Bronchial smooth muscle cell (primary cell): ENCODE measurements at places on chromosomes 2 and 18. TPM values are rescaled to one million over a fixed set of nuclear protein-coding genes. Genes with fewer than 3 reads are reported as not detected.

Gene ALK
- total RNA-seq = under 0.01 and 0.16 TPM in 2 replicates

Gene ITPRIPL1
- 2.7 and 3.7 TPM in 2 replicates for total RNA-seq

Gene DOK6
- 3.2 and 9.0 TPM in 2 replicates for total RNA-seq

Gene CAMKMT
- 6.3 and 8.2 TPM in 2 replicates for total RNA-seq

Gene GAD1
- total RNA-seq = under 0.01 and 0.09 TPM in 2 replicates

Gene SERPINB11
- total RNA-seq = not detected in 2 replicates

Gene RIT2
- not detected in 2 replicates for total RNA-seq

Gene PAX8
- 0.43 and 0.79 TPM in 2 replicates for total RNA-seq

Gene HTR2B
- total RNA-seq = 11.7 and 13.4 TPM in 2 replicates

Gene MAP2
- 0.47 and 0.60 TPM in 2 replicates for total RNA-seq

Gene DUSP28
- total RNA-seq = 2.0 and 2.4 TPM in 2 replicates

Gene DSEL
- total RNA-seq = 35.7 and 74.9 TPM in 2 replicates

Gene FBLN7
- total RNA-seq = 0.09 and 0.47 TPM in 2 replicates

Gene CAPN13
- total RNA-seq = not detected in 2 replicates

Gene LOXL3
- total RNA-seq = 23.6 and 30.0 TPM in 2 replicates

Gene SPATS2L
- total RNA-seq = 47.3 and 63.5 TPM in 2 replicates

Gene ALLC
- not detected in 2 replicates for total RNA-seq

Gene MGAT4A
- under 0.01 TPM in 1 of 2 replicates, not detected in the other for total RNA-seq

Gene HOXD13
- total RNA-seq = not detected in 2 replicates
